Activated CD4-positive, CD25-positive, alpha-beta regulatory T cell treated with anti-CD3 and anti-CD28 coated beads, Interleukin-2, amount 50 U/mL, for 16 hours (primary cell): ENCODE measurements at places on chromosomes 16 and 17.

GRCh38 chr16:11727796-11728543 is 14.7 kb downstream of the TXNDC11 start:
- DNase-seq: no peak

GRCh38 chr16:57374067-57374534 is 1.8 kb downstream of the CX3CL1 start:
- no peak for DNase-seq

DNA sequence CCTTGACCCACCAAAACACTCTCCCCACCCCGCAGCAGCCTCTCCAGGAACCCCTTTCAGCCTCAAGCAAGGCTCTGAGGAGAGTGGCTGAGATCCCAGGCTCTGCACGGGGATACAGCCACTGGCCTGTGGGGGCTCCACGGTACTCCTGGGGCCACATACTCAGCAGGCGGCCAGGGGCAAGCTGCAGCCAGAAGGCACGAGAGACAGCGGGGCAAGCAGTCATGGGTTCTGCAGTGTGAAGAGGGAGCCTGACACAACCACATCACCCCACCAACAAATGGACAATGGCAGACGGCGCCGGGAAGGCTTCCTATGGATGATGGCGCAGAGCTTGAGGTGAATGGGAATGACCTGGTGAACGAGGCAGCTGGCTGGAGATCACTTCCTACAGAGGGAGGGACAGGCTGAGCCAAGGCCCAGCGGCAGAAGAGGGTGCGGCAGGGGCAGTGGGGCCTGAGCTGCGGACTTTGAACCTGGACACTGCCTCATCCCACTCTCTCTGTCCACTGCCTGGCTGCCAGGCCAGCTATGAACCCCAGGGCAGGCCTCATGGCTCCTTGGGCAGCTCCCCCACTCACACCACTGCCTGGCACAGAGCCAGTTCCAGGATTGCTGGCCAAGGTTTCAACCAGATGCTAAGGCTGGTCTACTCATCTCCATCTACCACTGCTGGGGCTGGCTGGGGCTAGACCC is 10.8 kb upstream of the BCAR1 start:
- no peak for DNase-seq

DNA sequence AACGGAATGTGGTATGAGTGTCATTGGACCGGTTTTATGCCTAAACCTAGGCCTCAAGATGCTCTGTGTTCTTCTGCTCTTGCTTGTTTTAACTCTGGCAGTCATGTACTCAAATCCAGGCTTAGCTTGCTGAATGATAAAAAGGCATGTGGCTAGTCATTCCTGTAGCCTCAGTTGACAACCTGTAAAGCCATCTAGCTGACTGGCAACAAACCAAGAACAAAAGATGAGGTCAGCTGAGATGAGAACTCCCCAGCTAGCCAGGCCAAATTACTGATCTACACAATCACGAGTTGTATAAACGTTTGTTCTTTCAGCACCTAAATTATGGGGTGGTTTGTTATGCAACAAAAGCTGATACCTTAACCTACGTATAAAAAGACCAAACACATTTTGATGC is 1406.0 kb upstream of the CDH8 start:
- DNase-seq: no peak

DNA sequence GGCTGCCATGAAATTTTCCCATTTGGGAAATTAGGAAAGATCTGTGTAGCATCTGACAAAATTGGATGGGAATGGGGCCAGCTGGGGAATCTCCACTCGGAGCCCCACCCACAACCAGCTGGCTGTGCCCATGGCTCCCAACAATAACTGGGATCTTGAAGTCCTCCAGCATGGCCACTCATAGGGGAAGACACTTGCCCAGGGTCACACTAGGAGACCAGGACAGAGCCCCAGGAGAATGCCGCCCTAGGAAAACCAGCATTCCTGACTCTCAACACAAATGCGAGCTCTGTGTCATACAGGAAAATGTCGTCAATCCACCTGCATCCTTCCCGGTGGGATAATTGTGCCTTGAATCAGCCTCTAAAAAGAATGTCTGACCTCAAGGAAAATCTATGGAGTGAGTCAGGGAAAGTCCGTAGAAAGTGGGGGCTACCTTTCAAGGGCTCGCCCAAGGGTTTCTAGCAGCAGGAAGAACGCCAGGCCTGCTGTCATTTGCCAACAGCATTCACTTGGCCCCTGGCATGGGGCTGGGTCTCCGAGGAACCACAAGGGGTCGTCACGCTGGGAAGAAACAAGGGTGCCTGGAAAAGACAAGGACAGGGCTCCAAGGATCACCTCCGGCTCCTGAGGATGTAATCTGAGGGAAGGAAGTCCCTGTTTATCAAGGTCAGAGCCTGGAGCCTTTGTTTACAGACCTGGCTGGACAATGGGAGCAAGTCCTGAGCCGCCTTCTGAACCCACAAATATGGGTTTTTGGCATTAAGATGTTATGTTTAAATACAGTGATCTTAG is 15.9 kb downstream of the CDH5 start:
- DNase-seq: no peak

DNA sequence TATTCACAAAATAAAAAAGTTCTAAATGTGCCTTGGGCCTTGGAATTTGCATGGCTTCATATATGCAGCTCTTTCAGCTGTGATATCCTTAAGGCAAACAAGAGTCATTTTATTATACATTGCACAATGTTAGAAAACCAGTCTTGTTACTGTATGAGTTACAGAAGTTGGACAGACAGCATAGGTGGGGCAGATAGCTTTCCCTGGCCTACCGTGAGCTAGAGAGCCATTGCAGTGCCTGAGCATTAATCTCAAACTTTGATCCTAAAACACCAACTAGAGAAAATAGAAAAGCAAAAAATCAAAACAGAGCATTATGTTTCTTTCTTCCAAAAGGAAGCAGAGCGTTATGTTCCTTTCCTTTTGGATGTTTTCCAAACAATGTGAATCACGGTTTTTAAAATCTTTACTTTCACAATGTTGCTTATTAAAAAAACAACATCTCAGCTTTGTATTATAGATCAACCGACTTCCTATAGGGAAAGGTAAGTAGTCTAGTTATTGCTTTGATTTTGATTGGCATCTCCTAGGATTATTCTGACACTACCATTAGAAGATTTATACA is 32.2 kb downstream of the ARHGAP44 start:
- no peak for DNase-seq

DNA sequence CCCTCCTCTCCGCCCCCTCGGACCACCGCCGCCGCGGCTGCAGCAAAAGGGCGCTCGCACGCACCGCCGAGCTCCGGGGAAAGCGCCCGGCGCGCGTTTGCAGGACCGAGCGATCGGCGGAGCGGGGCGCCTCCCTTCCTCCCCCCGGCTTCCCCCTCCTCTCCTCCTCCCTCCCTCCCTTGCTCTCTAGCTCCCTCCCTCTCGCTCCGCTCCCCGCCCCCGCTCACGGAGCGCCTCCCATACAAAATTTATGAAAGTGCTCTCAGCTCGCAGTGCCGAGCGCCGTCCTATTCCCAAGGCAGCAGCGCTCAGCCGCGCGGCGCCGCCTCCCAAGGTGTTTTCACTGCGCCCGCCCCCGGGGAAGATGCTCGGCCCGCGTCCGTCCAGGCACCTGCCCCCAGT is at the start of gene RTN4RL1:
Gene RTN4RL1 (minus strand): TSS at position 115 of the 402 bp plus-strand sequence. CDS start 469 bp downstream, outside the sequence.
- DNase-seq: peak; percentile 38

- no peak for DNase-seq
These were observed 3.3 kb downstream of the GALNS start for GRCh38 chr16:88853325-88853941.
